ENCODE measurements at places on chromosomes 1 and 21.

DNA sequence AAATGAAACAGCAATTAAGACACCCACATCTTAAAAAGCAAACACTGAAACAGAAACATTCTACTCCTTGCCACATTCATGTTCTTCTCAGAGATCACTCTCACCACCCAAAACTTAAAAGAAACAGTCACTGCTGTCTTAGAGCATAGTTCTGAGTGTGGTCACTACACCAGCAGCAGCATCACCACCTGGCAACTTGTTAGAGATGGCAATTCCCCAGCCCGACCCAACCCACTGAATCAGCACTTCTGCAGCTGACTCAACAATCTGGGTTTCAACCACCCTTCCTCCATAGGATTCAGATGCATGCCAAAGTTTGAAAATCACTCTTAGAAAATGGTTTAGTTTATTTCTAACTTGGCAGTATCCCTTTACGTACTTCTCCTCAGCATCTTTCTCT is 126.1 kb downstream of the CDC42BPA start:
- DNase-seq, result no peak

GRCh38 chr1:156194300-156194652 is 372 bp downstream of the SLC25A44 start:
- no peak for DNase-seq

- DNase-seq, result no peak
Measured at GRCh38 chr1:1758059-1758621, 20.1 kb downstream of the NADK start.

- DNase-seq, result no peak
Measured at GRCh38 chr1:42758641-42759040, 8.2 kb downstream of the P3H1 start.

DNA sequence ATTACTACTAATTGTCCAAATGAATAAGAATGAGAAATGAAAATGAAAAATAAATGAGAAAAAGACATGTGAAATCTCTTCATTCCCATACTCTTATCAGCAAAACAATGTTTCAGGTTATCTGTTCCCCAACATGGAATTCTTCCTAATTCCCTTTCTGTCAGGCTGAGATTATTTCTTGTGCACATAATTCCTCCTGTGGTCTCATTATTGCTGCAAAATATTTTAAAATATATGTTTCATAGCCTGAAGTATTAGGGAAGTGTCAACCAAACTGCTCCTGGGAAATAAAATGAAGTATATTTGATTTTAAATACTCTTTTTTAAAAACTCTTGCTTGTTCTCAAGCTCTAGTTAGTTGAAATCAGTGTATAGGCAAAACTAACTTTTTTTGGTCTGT is 314.9 kb downstream of the USP25 start:
- DNase-seq, result no peak

DNA sequence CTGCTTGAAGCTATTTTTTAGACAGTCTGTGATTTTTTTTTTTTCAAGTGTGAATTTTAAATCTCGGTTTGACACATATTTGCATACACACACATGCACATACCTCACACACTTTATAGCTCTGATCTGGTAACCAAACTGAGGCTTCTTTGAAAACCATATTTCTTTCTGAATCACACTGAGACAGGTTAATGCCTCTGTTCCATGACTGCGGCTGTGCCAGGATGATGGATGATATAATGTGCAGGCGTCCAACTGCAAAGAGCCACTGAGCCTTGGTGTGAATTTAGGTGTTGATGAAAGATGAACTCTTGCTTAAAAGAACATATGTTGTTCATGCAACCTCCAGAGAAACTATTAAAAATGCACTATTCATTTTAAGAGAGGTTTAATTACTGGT is 504.0 kb upstream of the OLFM3 start:
- no peak for DNase-seq

DNA sequence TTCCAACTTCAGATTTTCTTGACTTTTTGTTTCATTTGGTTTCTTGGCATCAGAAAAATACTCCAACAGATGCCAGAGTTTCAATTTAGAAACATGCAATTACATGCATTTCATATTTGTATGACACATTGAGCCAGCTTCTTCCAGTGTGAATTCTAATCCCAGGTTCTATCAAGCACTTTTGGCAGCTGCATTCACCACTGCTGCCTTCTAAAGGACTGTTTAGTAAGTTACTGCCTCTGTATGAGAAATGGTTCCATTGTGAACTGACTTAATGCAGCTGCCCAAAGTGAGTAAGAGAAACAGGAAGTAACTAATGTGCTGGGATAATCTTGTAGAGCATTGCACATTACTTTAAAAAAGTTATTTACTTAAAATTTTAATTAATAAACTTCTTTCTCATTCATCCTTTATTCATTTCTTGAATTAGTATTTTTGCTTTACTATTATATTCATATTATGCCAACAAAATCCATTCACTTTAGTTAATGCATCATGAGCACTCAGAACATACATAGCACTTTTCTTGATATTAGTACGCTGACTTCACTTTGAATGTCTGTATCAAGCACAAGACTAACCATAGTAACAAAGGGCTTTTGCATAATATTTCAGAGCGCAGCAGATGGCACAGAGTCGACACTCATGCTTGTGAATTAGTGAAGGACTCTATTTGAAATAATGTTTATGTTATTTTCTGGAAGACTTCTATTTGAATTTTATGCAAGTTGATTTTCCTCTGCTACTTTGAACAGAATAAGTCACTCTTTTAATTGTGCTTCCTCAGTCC is 9.8 kb downstream of the RGS18 start:
- DNase-seq, result no peak

DNA sequence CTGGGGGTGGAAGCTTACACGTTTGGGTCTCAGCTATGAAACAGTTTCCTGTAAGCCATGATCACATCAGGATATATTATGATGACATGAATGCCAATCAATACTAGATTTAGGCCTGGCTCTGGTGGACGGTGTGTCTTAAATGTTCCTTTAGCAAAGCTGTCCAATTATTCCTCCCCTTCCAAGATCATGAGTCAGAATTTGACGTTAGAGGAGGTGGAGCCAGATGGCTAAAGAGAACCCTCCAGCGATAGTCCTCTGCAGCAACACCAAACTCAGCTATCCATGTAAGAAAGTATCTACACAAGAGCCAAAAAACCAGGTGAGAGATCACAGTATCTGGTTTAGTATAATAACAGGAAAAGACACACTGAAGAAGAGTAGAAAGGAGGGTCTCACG is 47.8 kb downstream of the PACC1 start:
- no peak for DNase-seq

- no peak for DNase-seq
Measured at GRCh38 chr1:41520951-41521752, 36.7 kb upstream of the EDN2 start.

- DNase-seq, result no peak
Measured at GRCh38 chr1:88800382-88801051, 90.8 kb downstream of the GTF2B start.

GRCh38 chr1:229792012-229792975 is 166.2 kb downstream of the URB2 start:
- DNase-seq, result no peak

DNA sequence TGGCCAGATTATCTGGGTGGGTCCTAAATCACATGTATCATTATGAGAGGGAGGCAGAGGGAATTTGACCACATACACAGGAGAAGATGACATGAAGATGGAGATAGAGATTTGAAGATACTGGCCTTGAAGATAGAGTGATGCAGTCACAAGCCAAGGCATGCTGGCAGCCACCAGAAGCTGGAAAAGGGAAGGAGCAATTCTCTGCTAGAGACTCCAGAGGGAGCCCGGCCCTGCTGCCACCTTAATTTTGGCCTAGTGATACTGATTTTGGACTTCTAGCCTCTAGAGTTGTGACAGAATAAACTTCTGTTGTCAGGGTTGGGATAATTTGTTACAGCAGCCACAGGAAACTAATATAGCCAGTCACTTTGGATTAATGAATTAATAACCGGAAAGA is 2.2 kb upstream of the PRDM2 start:
- DNase-seq, result no peak

- DNase-seq, result no peak
Measured at GRCh38 chr1:47164552-47164951, 25.3 kb downstream of the PDZK1IP1 start.

DNA sequence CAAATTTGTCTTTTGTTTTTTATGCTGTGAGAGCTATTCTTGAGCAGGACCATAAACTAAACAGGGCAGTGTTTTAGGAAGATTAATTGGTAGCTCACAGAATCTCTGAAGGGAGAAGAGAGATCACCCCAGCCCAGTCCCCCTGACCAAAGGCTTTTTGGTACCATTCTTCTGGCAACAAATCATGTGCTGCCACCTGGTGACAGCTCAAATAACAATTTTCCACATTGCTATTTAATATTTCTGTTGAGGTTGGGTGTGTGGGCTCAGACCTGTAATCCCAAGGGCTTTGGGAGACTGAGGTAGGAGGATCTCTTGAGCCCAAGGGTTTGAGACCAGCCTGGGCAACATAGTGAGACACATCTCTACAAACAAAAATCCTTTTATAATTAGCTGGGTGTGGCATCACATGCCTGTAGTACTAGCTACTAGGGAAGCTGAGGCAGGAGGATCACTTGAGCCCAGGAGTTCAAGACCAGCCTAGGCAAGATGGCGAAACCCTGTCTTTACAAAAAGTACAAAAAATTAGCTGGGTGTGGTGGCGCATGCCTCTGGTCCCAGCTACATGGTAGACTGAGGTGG is 2.2 kb upstream of the TESK2 start:
- DNase-seq, result peak; percentile 21

DNA sequence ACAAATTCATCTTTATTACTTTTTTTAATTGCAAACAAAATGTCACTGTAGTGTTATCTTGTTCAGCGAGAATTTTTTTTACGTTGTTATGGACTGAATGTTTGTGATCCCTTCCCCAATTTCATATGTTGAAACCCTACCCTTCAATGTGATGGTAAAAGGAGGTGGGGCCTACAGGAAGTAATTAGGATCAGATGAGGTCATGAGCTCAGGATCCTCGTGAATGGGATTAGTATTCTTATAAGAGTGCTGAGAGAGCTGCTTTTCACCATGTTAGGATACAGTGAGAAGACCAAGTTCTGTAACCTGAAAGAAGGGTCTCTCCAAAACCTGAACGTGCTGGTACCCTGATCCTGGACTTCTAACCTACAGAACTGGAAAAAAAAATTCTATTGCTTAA is 646.0 kb upstream of the TMPRSS15 start:
- DNase-seq, result no peak

GRCh38 chr1:7869136-7869920 is 16.5 kb upstream of the UTS2 start:
- DNase-seq, result no peak
